ENCODE measurements at places on chromosomes 16 and 17. TPM values are rescaled to one million over a fixed set of nuclear protein-coding genes. Genes with fewer than 3 reads are reported as not detected.
A peak's percentile ranks its signal among the peaks of the same experiment; 100 is the strongest.

GRCh38 chr16:67644038-67644437 lies 906 bp upstream of the CARMIL2 start:
- no peak for DNase-seq

DNA sequence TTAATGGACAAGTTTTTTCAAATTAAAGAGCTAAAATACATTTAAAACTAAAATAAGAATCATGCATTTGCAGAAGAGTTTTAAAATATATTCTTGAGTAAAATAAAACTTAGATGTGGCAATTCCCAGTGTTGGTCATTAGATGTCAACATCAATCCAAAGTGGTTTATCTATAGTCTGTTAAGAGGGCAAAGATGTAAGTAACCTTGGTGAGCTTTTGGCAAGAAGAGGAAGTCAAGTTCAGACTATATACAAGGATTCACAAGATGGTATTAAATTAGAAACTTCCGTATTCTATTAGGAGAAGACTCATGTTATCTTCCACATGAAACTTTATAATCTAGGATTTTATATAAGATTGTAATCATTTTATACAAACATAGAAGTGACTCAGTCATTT lies 73.1 kb downstream of the CEP95 start:
- no peak for DNase-seq

DNA sequence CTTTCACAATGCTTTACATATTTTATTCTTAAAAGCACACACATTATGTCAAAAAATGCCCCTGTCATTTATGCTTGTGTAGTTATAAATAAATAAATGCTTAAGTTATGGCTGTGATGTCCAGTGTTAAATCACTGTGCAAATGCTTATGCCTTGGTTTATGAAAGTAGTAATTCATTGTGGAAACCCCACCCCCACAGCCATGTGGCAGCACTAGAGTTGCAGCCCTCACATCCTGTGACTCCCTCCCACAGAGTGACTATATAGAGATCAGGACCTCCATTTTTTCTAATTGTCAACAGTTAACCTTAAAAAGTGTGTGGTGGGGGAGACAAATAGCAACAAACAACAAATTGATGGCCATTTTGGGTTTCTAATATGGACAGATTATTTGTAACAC lies 2.4 kb downstream of the SKAP1 start:
- DNase-seq: no peak

DNA sequence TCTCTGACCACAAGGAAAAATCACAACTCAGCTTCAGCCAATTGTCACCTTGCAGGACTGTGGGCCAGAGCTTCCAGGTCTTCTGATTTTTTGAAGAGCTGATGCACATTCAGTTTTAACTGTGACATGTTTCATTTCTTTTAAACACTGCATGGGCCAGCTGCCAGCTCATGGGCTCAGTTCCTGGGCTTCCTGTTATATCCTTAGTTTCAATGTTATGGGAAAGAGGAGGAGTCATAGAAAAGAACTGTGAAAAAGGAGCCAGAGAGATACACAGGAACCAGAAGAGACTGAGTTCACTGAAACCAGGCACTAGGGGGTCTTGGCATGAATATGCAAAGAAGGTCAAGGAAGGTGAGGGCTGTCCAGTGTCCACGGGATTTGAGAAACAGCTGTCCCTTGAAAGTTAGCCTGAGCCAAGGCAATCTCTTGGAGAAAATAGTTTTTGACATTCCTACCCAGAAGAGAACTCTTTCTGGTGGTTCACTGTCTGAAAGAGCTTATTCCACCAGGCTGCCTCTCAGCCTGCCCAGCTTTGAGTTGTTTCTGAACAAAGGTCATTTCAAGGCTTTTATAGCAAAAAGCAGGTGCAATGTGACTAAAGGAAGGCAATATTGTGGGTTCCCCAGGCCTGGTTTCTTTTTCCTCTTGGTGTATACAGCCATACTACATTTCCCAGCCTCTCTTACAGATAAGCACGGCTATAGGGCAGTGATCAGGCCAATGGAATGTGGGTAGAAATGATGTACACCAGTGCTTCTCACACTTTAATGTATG lies 10.5 kb downstream of the PDILT start:
- DNase-seq: no peak

GRCh38 chr16:19555938-19556771 lies 652 bp downstream of the VPS35L start:
- DNase-seq: peak; percentile 4

GRCh38 chr16:75854152-75854551 lies 127.9 kb upstream of the CPHXL start:
- no peak for DNase-seq

Gene TUBB3
- total RNA-seq: 61.5 TPM

Gene KRT15
- 86.8 TPM for total RNA-seq

- DNase-seq: no peak
These were observed 31.7 kb upstream of the GAN start for GRCh38 chr16:81283044-81283443.

DNA sequence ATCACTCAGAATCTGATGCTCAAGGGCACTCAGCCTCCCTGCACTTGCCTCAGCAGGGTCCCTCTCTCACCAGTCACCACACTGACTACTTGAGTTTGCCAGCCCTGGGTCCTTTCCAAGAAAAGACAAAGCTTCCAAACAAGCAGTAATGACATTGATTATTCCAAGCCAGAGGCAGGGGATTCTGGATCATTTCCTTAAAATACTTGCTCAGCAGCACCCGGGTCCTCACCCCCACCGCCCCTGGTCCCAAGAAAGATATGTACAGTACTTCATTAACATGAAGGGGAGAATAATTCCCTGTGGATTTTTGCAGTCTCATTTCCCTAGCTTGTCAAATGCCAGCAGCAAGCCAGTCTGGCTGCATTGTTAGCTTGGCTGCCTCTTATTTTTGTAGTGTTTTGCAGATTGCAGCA lies 83.2 kb upstream of the GNAO1 start:
- no peak for DNase-seq
